ENCODE measurements at places on chromosomes 5 and 9. TPM values are rescaled to one million over a fixed set of nuclear protein-coding genes. Genes with fewer than 3 reads are reported as not detected.

- H3K27ac ChIP-seq = no peak overlapping the region
- no peaks in the 10 kb centered on the region for H3K36me3 ChIP-seq
- H3K4me3 ChIP-seq = no peak overlapping the region
- peaks cover 23% of the 10 kb centered on the region for H3K4me1 ChIP-seq
- peak; percentile 71 for DNase-seq
Observed at GRCh38 chr5:139651853-139652787, 4.0 kb downstream of the CXXC5 start.

- DNase-seq = no peak
- H3K36me3 ChIP-seq = no peaks in the 10 kb centered on the region
Observed at GRCh38 chr5:80276186-80276585, 20.3 kb upstream of the SERINC5 start.

CWC27 gene
- 31.4 TPM for total RNA-seq

- peaks cover 10% of the 10 kb centered on the region for H3K4me1 ChIP-seq
- H3K27ac ChIP-seq = no peak overlapping the region
- peaks cover 28% of the 10 kb centered on the region for H3K27me3 ChIP-seq
- no peak overlapping the region for H3K4me3 ChIP-seq
- no peak for DNase-seq
Observed at GRCh38 chr9:93822229-93822628, 132.9 kb downstream of the BARX1 start.

DNA sequence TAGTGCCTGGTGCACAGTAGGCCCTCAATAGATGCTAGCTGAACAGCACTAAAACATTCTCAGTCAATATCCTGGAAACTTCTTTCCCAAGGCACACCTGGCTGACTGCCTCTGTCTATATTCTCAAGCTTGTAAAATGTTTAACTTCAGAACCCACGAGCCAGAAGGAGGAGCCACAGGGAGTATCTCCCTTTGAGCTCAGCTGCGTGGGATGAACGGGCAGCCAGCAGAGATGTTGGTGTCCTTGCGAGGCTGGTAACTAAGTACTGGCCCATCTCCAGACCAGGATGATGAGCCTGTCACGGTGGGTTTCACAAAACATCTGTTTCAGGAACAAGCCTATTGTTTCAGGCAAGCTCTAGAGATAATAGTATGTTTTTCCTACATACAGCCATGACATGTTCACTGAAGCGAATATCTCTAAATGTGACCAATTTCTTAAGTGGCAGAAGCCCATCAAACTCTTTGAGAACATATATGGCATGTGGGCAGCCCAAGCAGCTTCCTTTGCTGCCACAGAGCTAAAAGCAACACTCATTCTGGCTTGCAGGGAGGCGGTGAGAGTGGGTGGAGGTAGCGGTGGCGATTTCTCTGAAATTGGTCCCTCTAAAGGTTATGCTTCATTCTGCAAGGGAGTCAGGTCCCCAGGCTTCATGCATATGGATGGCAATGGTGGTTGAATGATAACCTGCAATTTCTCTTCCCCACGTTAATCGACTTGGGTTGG is 206.2 kb downstream of the TTLL11 start:
- no peak overlapping the region for H3K4me3 ChIP-seq
- H3K36me3 ChIP-seq = no peaks in the 10 kb centered on the region
- H3K27ac ChIP-seq = no peak overlapping the region
- no peaks in the 10 kb centered on the region for H3K4me1 ChIP-seq
- H3K27me3 ChIP-seq = no peaks in the 10 kb centered on the region

- no peak overlapping the region for H3K27ac ChIP-seq
- H3K4me1 ChIP-seq = no peaks in the 10 kb centered on the region
- DNase-seq = no peak
Observed at GRCh38 chr5:172729588-172729987, 41.4 kb downstream of the DUSP1 start.

DNA sequence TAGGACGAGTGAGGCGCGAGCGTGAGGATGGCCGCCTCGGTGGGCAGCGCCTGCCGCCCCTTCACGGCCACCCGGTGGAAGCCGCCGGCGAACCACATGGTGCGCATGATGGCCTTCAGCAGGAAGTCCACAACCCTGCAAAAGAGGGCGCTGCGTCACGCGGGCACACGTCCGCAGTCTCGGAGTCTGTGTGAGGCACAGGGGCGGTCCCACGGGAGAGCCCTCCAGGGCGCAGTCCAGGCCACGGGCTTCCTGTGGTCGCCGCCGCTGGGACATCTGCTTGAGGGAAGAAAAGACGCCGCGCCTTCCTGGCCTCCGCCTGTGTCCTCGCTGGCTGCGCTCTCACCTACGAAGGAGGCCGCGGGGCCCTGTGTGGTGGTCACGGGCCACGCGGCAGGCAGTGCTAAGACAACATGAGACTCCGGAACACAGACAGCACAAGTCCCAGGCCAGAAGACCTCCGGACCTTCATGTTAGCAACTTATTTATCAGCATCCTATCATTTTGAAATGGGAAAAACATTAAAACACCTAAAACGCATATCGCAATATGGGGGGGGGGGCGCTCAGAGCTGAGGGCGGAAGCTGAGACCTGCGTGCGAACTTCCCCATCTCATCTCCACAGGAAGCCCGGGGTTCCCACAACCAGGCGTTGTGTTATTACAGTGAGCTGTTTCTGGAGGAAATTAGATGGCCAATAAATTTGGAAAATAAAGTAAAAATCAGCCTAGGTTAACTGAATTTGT is 28.8 kb downstream of the LPCAT1 start:
- no peaks in the 10 kb centered on the region for H3K27me3 ChIP-seq
- DNase-seq = peak; percentile 20
- H3K36me3 ChIP-seq = peaks cover 42% of the 10 kb centered on the region
- no peak overlapping the region for H3K4me3 ChIP-seq

GRCh38 chr9:72453797-72454196 is 67.6 kb upstream of the TMC1 start:
- no peak for DNase-seq
- H3K27me3 ChIP-seq = no peaks in the 10 kb centered on the region
- H3K36me3 ChIP-seq = no peaks in the 10 kb centered on the region
- H3K4me1 ChIP-seq = peaks cover 11% of the 10 kb centered on the region

WDR38 gene
- not detected for total RNA-seq

- no peak for DNase-seq
- H3K4me3 ChIP-seq = no peak overlapping the region
- H3K27me3 ChIP-seq = peaks cover 16% of the 10 kb centered on the region
- H3K4me1 ChIP-seq = no peaks in the 10 kb centered on the region
- no peak overlapping the region for H3K27ac ChIP-seq
- no peaks in the 10 kb centered on the region for H3K36me3 ChIP-seq
Observed at GRCh38 chr9:83066771-83067170, 3.8 kb upstream of the RASEF start.

GRCh38 chr9:96177005-96177718 is 124.8 kb downstream of the HSD17B3 start:
- no peaks in the 10 kb centered on the region for H3K36me3 ChIP-seq
- no peak overlapping the region for H3K4me3 ChIP-seq
- H3K27me3 ChIP-seq = peaks cover 23% of the 10 kb centered on the region

SLCO6A1 gene
- not detected for total RNA-seq

DNA sequence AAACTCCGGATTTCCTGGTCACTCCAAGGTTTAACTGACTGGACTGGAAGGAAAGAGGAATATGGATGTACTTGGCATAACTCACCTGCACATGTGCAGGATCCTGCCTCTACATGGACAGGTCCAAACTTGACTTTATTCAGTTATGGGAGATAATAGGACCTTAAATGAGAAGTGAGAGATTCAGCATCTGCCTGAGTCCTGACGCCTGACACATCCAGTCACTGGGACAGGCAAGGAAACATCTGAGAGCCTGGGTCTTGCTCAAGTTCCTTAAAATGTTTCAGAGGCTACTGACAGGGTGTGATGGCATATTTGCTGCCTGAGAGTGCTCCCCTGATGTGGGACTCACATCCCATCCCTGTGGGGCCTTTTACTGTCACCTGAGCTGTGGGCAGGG is 34.9 kb downstream of the ZNF354A start:
- peaks cover 2% of the 10 kb centered on the region for H3K27me3 ChIP-seq
- H3K36me3 ChIP-seq = peaks cover under 1% of the 10 kb centered on the region
- H3K4me3 ChIP-seq = no peak overlapping the region

IFNB1 gene
- 1.7 TPM for total RNA-seq

GRCh38 chr9:116654059-116654355 is 33.1 kb upstream of the TRIM32 start:
- H3K4me3 ChIP-seq = no peak overlapping the region
- peaks cover 7% of the 10 kb centered on the region for H3K36me3 ChIP-seq
- H3K27ac ChIP-seq = no peak overlapping the region

GRCh38 chr5:139828207-139828895 is 32.7 kb downstream of the PSD2 start:
- H3K4me1 ChIP-seq = no peaks in the 10 kb centered on the region
- peaks cover 3% of the 10 kb centered on the region for H3K27me3 ChIP-seq
- no peak overlapping the region for H3K27ac ChIP-seq
- no peak overlapping the region for H3K4me3 ChIP-seq
- DNase-seq = no peak

NIM1K gene
- 0.75 TPM for total RNA-seq

Data from activated CD4-positive, alpha-beta memory T cell treated with anti-CD3 and anti-CD28 coated beads for 36 hours (primary cell).